Activated CD4-positive, alpha-beta memory T cell treated with anti-CD3 and anti-CD28 coated beads for 36 hours (primary cell): ENCODE measurements at places on chromosomes 1 and 21. TPM values are rescaled to one million over a fixed set of nuclear protein-coding genes. Genes with fewer than 3 reads are reported as not detected.

GRCh38 chr1:78143673-78144072 lies 97.9 kb downstream of the GIPC2 start:
- H3K4me1 ChIP-seq = peaks cover 16% of the 10 kb centered on the region
- no peak for DNase-seq
- no peaks in the 10 kb centered on the region for H3K36me3 ChIP-seq
- H3K27me3 ChIP-seq = no peaks in the 10 kb centered on the region
- H3K4me3 ChIP-seq = peak overlapping the region; percentile 62

The AMY1C gene
- total RNA-seq = not detected

The CLDN17 gene
- total RNA-seq = not detected

DNA sequence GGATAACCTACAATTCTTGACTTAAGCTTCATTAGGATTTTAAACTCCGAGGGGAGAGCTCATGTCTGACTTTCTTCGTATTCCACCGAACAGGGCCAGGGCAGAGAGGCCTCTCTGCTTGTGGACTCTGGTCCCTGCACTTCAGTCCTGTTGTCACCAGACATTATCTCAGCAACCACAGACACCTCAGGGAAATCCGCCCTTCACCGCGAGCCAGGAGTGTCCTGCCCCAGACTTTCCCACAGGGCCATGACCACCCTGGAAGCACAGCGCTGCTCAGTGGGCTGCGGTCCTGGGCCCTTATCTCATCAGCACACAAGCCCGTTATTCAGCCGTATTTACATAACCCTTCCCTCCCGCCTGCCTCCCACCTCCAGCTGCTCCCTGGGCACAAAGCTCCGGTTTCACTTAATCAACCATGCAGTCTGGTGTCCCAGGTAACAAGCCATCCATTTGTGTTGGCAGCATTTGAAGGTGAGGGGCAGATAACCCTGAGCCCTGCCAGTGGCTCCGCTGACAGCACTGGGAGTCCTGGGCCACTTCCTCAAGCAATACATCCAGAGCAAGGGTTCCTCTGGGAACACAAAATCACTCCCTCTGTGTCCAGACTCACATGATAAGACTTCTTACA lies 122.8 kb upstream of the RAB4A start:
- no peaks in the 10 kb centered on the region for H3K27me3 ChIP-seq
- H3K36me3 ChIP-seq = no peaks in the 10 kb centered on the region
- H3K4me3 ChIP-seq = no peak overlapping the region

GRCh38 chr1:23184212-23184934 lies 15.7 kb upstream of the LUZP1 start:
- DNase-seq = peak; percentile 22
- H3K4me3 ChIP-seq = peak overlapping the region; percentile 55
- no peak overlapping the region for H3K27ac ChIP-seq
- peaks cover 5% of the 10 kb centered on the region for H3K4me1 ChIP-seq
- H3K36me3 ChIP-seq = no peaks in the 10 kb centered on the region
- H3K27me3 ChIP-seq = peaks cover 4% of the 10 kb centered on the region
